ENCODE measurements at places on chromosomes 2 and 18.
A peak's percentile ranks its signal among the peaks of the same experiment; 100 is the strongest.

- DNase-seq, result no peak
Measured at GRCh38 chr2:11550901-11551568, 17.2 kb downstream of the GREB1 start.

GRCh38 chr2:238509151-238509835, 82.6 kb downstream of the ASB1 start:
- DNase-seq, result no peak

DNA sequence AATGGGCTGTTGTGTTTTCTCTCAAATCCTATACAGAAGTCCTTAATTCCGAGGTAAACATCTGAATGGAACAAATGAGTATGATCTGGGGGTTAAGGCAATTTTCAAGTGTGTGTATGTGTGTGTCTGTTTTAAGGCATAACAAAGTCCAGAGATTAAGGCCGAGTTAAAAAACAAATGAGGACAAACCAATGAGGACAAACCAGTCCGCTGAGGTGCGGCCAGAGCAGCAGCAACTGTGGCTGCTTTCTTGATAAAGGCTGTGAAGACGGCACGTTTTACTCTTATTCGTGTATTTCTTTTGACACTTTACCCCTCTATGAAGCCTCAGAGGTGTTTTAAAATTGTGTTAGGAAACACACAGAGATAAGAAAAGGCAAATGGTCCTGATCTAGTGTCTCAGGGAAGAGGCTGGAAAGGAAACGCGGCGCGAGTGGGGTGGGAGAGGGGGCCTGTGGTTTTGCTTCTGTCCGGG, 495 bp upstream of the GULP1 start:
- peak; percentile 16 for DNase-seq

- no peak for DNase-seq
Measured at GRCh38 chr2:121875585-121876185, 120.2 kb downstream of the TSN start.

- no peak for DNase-seq
Measured at GRCh38 chr18:55283309-55283708, 304.7 kb downstream of the TCF4 start.
